ENCODE measurements at places on chromosomes 13 and 19.
A peak's percentile ranks its signal among the peaks of the same experiment; 100 is the strongest.

DNA sequence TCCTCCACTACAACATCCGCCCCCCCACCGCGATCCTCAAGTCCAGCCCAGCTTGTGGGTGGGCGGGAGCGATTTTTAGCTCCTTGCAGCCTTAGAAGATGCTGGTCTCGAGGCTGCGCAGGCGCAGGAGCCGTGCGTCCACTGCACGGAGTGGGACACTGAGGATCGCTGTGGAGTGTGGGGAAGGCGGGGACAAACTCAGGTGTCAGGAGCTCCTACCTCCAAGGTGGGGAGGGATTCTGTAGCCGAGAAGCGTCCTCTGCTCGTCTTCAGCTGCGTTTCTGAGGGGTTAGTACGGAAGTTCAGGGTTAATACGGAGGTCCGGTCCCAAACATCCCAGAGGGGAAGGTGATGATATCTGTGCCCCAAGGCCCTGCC, at the start of gene RTBDN:
Gene RTBDN (minus strand): TSS at position 14 of the 378 bp plus-strand sequence. CDS start 4,600 bp downstream, outside the sequence.
- peak; percentile 9 for DNase-seq

- no peak for DNase-seq
Observed at GRCh38 chr13:78468621-78469020, 134.7 kb downstream of the POU4F1 start.

DNA sequence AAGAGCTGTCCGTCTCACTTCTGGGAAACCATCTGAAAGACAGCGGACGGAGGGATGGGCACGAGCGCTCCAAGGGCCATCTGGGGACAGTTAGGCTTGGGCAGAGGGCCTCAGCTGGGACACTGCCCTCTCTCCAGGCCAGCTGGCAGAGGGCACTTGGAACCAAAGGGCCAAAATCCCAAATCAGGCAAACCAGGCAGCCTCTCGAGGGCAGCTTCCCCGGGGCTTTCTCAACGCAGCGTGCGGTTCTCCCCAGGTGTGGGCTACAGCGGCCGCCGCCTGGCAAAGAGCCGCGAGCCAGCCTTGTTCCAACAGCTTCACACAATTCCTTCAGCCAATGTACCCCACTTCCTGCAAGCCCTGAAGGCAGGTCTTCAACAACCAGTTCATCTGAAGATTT, 5.0 kb downstream of the MLLT1 start:
- DNase-seq = no peak

- no peak for DNase-seq
Observed at GRCh38 chr13:70814684-70815083, 706.4 kb upstream of the KLHL1 start.

DNA sequence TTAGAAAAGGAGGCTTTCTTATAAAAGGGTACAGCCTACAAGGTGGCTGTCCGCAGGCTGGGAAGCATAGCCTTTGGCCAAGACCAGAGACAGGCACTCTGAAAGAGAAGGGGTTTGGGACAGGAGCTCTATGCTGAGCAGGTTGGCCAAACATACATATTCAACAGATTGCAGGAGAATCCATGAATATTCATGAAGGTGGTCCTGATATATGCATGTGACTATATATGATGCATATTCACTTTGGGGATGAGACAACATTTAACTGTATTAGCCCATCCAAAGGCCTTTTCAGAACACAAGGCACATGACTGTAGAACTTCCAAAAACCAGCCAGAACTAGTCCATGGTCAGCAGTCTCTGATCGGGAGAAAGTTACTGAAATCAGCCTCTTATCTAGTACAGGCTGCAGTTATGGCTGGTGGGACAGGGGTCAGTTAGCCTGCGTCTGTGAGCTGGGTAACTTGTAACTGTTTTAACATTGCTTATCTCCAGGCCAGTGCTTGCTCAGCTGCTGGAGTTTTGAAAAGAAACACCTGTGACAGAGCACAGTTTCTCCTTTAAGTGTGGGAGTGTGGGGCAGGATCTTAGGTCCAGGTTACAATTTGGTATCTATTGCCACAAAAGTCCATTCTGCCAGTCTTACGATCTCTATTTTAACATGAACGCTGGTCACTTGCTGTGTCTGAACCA, 924.2 kb downstream of the UQCRFS1 start:
- DNase-seq = no peak

GRCh38 chr13:75347457-75347856, 134.5 kb downstream of the TBC1D4 start:
- DNase-seq = no peak

- no peak for DNase-seq
Observed at GRCh38 chr19:43534305-43534815, 1.4 kb downstream of the ZNF575 start.

- DNase-seq = no peak
Observed at GRCh38 chr19:13505761-13506470, 363 bp downstream of the CACNA1A start.

DNA sequence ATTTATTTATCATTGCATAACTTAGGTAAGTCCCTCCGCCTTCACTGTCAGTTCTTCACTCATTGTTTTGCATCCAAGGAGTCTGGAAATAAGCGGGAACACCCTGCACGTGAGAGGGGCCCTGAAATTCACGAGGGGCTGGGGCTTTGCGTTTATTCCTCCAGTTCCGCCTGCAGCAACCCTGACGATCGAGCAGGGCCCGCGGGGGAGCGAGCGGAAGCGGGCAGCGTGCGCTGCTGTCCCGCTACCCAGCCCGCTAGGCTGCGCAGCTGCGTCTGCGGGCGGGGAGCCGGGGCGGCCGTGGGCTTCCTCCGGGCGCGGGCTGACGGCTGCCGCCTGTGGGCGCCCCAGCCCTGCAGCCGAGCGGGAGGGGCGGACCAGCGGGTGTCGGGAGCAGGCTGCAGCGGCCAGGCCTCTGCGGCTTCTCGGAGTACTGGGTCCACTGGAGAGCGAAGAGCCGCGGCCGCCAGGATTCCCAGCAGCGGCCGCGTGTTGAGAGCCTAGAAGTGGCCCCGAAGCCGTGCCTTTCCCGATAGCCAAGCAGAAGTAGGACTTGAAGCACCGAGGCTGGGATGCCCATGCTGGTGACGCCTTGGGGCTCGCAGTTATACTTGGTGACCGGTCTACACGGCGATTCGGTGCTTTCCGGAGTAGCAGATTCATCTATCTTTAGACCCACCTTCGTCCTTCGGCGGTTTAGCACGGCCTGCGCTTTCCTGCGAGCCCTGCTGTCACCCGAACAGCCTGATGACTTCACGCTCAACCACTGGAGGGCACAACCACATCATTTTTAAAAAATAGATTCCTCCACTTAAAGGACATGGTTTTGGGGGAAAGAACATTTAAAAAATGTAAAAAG, 32.9 kb upstream of the SACS start:
- DNase-seq = peak; percentile 42

GRCh38 chr13:36772853-36773252, 46.2 kb upstream of the RFXAP start:
- DNase-seq = no peak

DNA sequence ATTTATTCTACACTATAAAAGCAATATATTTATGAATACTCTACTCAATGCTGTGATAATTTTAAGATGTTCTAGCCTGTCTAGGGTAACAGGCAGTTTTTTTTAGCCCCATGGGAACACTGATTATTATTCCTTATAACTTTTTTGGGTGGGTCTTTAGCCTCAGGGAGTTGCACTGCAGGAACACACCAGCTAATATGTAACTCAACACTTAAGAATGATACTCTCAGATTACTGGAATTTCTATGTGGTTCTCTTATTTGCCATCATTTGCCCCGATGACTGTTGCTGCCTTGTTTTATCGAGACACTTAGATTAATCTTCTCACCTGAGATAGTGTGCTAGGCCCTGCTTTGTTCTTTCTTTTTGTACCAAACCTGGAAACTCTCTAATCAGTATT, 396.9 kb upstream of the SLITRK1 start:
- no peak for DNase-seq

GRCh38 chr13:96925916-96926628, 68.2 kb downstream of the OXGR1 start:
- no peak for DNase-seq

GRCh38 chr19:29680447-29680846, 15.2 kb downstream of the PLEKHF1 start:
- DNase-seq = no peak

DNA sequence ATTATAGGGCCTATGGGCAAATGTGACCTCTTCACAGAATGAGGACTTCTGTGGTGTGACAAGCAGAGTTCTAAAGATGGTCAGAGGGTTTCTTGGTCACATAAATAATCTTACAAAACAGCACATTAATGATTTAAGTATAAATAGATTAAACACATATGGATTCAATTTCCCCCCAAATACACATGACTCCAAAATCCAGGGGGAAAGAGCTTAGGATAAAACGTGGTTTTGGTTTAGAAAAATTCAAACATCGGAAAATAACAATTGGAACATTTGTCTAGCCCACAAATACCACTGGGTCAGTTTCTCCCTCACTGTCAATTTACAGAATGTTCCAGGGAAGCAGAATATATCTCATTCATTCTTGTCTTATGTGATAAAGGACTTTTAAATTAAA, 283.1 kb downstream of the COG6 start:
- no peak for DNase-seq

- DNase-seq = no peak
Observed at GRCh38 chr13:49806126-49806536, 13.6 kb upstream of the KPNA3 start.

DNA sequence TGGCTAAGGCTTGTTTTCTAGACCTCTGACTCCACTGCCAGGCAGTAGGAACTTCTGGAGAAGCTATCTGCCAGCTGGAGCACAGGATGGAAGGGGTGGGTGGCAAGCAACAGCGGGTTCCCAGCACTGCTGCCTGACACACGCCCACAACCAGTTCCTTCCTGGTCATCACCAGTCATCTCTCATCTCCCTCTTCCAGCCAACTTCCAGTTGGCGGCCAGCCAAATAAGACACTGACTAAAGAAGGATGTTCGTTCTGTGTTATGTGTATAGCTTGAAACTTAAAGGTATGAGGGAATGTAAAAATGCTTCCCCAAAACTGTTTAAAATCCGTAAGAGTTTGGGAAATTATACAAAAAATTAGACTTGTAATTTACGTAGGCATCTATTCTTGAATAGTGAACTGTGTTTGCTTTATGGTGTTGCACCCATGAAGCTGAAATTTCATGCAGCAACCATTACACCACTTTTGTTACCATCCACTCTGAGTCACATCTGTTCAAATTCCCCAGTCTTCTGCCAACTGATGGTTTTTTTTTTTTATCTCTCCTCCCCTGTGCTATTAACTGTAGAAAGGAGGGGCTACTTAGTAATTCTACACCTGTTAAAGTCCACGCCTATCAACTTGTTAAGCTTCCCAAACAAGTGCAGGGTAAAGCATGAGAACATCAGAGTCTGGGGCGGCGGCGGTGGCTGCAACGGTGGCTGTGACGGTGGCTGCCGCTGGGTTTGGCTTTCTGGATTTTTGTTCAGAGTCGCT, 86.2 kb upstream of the FRY start:
- peak; percentile 16 for DNase-seq
